ENCODE measurements at places on chromosomes 3 and 15. TPM values are rescaled to one million over a fixed set of nuclear protein-coding genes. Genes with fewer than 3 reads are reported as not detected.

DNA sequence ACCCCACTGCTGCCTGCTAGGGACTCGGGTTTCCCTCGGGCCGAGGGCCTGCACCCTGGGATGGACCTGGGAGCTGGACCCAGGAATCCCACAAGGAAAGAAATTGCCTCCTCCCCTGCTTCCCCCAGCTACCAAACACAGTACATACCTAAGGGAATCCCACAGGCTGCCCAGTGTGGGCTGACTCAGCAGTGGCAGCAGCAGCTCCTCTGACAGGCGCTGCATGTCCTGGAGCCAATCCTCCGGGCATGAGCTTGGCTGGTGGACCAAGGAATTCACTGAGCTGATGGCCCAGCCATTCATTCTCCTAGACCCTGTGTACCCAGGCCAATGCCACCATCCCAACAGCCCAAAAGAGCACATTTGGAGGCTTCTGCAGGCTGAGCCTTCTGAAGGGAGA lies 9.5 kb upstream of the LTK start:
- no peak for DNase-seq

DNA sequence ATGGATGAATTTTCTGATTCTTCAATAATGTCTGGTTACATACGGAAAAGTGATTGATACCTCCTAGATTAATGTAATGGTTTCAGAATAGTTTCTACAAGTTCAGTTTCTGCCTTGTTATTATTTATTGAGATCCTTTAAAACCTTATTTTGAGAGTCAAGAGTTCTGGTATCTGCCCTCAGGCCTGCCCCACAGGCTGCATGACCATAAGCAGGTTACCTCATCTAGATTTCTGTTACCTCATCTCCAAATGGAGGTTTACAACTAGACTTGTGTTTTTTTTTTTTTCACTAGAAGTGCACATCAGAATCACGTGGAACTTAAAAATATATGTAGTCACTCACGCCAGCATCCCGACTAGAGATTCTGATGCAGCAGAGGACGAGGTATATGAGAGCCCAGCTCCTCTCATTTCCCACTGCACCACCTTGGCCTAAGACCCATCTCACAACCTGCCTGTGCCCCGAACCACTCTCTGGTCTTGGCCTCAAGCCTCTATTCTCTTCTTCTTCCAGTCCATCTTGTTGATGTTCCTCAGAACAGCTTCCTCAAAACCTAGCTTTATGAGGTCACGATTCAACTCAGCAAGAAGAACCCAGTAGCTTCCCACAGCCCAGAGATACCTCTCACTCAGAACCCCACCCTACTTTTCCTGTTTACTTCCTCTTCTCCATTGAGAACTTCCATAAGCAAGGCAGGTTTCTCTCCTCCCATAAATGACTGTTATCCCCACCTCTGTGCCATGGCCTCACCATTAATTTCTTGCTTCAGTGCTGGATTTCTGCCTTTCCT lies 353.4 kb downstream of the CHST2 start:
- no peak for DNase-seq

GRCh38 chr3:30760040-30760695 lies 134.3 kb downstream of the GADL1 start:
- DNase-seq, result no peak

DNA sequence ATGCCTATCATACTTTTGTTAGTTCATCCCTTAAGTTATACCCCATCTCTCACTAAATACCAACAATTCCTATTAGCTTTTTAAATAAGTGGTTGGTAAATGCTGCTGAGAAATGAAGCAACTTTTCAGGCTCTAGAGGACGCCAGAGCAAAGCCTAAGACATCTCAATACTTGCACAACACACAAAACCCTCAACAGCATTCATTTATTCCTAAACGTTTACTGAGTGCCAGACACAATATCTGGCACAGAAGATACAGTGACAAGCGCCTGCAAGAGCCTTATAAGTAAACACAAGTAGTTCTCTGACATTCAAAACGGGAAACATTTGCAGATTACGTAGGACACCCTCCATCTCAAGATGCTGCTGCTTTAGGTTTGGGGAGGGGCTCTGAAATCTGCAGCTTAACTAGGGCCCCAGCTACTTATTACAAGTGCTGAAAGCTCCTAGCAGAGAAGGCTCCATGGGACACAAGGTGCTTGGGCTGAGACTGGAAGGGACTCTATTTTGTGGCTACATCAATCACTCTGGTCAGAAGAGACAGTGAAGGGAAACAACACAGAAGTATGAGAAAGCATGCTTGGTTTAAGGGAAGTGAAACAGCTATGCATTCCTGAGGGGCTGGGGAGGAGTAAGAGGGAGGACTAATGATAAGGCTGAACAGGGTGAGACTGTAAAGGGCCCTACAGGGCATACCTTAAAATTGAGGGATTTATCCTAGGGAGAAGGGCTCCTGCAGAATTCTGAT lies 311.3 kb downstream of the PLCL2 start:
- DNase-seq, result no peak

The IRAK2 gene
- total RNA-seq, result 10.6 TPM

The GOLGA8H gene
- total RNA-seq, result not detected

DNA sequence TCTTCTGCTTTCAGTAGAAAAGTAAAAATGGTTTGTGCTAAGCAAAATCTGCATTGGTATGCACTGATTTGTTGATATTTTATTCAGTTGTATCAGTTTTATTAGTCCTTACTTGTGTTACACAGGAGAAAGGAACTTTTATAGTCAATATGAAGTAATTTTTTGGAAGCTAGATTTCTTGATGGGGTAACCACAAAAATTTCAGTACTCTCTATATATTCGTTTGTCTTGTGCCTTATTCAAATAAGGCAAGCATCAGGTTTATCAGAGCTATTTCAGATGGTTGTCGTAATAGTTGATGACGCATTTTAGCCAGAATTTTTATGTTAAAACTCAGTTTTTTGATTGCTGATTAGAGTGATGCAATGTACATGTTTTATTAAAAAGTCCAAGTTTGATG lies 50.7 kb upstream of the NIPA1 start:
- no peak for DNase-seq

DNA sequence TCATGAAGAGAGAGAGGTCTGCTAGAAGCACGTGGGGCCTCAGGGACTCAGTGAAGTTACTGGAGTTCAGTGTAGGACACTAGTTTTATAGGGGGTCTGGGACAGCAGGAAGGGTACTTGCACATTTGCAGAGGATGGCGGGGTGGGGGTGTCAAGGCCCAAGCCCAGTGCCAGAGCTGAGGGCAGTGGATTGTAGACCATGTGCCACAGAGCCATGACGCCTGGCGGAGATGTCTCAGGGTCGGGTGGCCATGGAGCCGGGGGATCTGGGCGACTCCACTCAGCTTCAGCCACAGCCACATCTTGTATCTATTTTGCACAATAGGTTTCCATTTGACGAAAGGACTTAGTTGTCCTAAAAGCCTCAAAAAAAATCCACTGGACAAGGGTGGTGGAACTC lies 50.4 kb upstream of the RGMA start:
- no peak for DNase-seq

- no peak for DNase-seq
Observed at GRCh38 chr3:79985816-79986215, 218.0 kb upstream of the ROBO1 start.

DNA sequence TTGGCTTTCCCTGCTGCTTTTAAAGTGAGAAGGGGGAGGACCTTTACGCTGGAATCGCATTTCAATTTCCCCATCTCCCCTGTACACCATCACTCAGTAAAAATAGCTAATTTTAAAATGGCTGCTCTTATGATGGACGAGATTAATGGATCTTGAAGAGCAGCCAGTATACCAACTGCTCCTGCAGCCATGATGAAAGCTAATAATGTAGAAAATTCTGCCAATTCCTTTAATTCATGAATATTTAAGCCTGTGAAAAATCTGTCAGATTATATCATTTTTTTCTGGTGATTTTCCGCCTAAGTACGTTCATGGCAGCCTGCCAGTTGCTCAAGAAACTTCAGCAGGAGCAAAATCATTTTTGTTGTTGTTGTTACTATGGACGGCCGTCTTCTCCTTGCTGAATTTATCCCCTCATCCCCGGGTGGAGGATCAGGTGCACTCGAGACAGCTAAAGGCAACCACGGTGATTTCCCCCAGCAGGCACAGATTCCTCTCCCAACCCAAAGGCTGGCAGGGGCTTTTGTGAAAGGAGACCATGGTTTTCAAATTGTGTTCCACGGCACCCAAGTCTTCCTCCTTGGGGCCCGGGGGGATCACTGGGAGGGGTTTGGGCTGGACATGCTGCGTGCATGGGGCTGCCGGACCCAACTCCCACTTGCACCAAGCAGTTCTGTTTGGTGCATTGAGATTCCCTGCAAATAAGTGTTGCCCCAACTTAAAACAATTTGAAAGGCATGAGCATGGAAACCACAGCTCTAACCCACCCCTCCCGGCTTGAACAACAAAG lies 289.6 kb downstream of the UACA start:
- no peak for DNase-seq

The GOLGA6L9 gene
- total RNA-seq, result 9.3 TPM

DNA sequence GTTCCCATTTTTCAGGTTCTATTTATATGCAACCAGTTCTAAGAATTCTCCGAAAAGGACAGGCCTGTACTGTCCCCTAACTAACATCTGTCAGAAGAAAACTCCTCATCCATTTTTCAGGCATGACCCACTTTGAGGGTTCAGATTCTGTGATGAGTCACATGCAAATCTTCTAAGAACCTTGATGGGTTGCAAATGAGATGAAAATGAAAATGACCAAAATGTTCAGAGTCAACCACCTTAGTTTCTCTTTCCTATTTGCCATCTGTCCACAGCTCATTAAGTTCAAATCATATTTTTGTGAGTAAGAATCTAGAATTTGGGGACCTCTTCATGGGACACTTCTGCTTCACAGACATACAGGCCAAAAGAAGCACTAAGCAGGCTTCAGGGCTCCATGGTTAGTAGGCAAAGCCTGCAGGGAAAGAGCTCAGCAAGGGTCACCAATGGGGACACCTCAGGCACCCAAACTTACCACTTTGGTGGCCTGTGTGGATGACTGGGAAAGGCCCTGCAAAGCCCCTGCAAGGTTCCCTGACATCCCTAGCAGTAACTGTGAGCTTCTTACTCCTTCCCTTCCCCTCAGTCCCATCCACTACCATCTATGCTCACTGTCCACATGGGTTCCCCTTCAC lies 122.0 kb downstream of the WDR76 start:
- no peak for DNase-seq

The IL16 gene
- 19.9 TPM for total RNA-seq

Data from vagina (tissue), 2 donors.